ENCODE measurements at places on chromosomes 6 and 20.

- no peak for DNase-seq
Observed at GRCh38 chr6:54086439-54086838, 24.8 kb upstream of the MLIP start.

GRCh38 chr6:127924440-127924839, 23.6 kb upstream of the THEMIS start:
- no peak for DNase-seq

GRCh38 chr20:7291323-7291943, 523.9 kb downstream of the BMP2 start:
- no peak for DNase-seq

- no peak for DNase-seq
Observed at GRCh38 chr6:131784561-131784960, 23.3 kb upstream of the ENPP1 start.

GRCh38 chr6:168361766-168362165, 42.2 kb upstream of the DACT2 start:
- no peak for DNase-seq

GRCh38 chr6:93453956-93454355, 34.6 kb upstream of the EPHA7 start:
- no peak for DNase-seq

GRCh38 chr6:139644821-139645220, 270.4 kb upstream of the CITED2 start:
- DNase-seq: no peak

GRCh38 chr6:56484669-56485068, 158.0 kb downstream of the DST start:
- no peak for DNase-seq

GRCh38 chr6:35191889-35192288, 21.9 kb upstream of the SCUBE3 start:
- no peak for DNase-seq

DNA sequence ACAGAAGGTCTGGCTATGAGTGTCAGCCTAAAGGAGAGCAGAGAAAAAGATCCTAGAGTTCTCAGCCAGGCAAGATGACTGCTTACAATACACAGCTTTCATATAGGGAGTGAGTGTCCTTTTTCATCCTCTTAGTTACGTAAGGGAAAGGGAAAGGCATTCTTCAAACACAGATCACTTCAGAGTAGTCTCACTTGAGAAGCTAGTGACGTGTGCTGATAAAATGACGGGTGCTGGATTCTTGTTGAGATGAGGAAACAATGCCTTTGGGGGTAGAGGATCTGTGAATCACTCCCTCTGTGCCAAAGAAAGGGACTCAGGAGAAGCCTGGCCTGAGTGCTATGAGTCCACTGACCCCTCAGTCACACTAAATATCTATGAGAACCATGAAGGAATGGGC, 117.3 kb downstream of the QRSL1 start:
- no peak for DNase-seq

- peak; percentile 13 for DNase-seq
Observed at GRCh38 chr20:52190437-52191131, 995 bp downstream of the ZFP64 start.

GRCh38 chr6:129699659-129700058, 10.3 kb downstream of the ARHGAP18 start:
- no peak for DNase-seq

- no peak for DNase-seq
Observed at GRCh38 chr6:155943635-155944034, 488.0 kb upstream of the NOX3 start.

DNA sequence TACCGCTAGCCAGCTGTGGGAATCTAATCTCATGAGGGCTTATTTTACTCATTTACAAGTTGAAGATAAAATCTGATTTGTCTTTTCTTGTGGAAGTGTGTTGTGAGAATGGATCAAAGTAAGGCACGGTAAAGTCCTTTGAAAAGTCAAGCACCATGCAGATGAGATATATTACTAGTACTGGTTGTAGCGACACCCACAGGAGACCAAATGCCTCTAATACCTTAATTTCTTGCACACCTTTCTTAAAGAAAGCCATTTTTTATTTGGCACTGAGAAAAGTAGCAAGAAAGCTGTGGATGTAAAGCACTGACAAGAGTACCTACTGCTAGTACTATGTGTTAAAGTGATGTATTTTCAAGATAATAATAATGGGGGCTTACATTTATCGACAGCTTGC, 191.0 kb upstream of the MMS22L start:
- DNase-seq: no peak

- DNase-seq: no peak
Observed at GRCh38 chr20:10915815-10916214, 242.0 kb upstream of the JAG1 start.

DNA sequence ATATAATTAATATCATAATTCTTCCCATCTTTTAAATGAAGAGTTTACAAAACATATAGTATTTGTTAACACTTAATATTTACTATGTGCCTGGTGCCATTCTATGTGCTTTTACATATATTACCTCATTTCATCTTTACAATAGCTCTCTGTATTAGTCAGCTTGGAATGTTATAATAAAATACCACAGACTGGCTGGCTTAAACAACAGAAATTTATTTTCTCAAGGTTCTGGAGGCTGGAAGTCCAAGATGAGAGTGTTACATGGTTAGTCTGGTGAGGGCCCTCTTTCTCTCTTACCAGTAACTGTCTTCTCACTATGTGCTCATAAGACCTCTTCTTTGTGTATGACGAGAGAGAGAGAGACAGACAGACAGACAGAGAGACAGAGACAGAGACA, 110.2 kb downstream of the NKAIN2 start:
- DNase-seq: no peak

GRCh38 chr6:45898941-45899682, 116.5 kb downstream of the CLIC5 start:
- DNase-seq: no peak

DNA sequence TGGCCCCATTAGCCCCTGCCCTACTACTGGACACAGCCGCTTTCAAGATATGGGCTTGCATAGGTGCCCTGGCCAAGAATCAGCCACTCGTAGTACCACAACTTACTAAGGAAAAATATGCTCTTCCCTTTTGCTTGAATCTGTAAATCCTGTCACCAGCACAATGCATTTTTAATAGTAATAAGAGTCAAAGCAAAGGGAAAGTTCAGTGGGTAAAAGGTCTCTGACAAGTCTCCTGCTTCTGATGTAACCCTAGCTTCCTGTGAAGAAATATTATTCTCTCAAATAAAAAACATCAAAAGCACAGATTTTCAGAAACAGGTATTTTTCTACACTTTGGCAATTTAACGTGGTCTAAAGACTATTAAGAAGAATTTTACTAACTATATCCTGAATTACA, 373.8 kb downstream of the GJA1 start:
- no peak for DNase-seq

- DNase-seq: no peak
Observed at GRCh38 chr6:142906945-142907470, 38.0 kb downstream of the HIVEP2 start.

- no peak for DNase-seq
Observed at GRCh38 chr20:62318400-62319345, 15.9 kb downstream of the ADRM1 start.

DNA sequence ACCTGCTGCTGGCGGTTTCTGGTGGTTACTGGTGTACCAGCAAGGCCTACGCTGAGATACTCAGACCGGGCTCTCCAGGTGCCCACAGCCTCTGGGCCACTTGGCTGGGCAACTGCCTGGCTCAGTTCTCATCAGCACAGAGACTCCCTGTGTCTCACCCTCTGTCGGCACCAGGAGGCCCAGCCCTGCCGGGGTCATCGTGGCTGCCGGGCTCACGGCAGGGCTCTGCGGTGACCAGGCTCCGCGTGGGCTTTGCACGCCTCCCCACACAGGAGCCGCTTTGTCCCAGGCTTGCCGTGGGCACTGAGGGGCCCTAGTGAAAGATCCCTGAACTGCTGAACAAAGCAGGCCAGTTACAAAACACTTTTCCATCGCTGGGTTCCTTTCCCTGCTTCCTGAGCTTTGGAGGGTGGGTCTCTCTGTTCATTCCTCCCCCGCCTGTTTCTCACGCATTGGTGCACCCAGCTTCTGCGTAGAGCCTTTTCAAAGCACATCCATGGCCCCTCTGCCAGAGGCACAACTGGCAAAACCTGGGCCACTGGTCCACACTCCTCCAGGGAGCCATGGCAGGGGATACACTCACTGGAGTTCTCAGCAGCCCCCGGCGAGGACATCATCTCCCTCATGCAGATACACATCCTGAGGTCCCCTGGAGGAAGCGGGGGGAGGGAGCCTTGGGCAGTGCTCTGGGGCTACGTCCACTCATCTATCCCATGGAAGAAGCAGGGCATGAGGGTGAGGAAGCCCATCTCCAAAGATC, 117.0 kb downstream of the NFATC2 start:
- DNase-seq: no peak

DNA sequence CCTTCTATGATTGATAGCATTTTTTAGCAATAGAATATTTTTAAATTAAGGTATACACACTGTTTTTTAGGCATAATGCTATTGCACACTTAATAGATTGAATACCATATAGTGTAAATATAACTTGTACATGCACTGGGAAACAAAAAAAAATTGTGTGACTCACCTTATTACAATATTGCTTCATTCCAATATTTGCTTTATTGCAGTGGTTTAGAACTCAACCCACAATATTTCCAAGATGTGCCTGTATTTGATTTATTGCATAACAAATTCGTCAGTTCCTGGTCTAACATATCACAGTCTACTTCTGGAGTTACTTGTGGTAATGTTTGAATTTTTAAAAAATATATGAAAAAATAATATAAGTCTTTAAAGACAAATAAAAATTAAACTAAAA, 41.9 kb upstream of the DEFB112 start:
- DNase-seq: no peak

DNA sequence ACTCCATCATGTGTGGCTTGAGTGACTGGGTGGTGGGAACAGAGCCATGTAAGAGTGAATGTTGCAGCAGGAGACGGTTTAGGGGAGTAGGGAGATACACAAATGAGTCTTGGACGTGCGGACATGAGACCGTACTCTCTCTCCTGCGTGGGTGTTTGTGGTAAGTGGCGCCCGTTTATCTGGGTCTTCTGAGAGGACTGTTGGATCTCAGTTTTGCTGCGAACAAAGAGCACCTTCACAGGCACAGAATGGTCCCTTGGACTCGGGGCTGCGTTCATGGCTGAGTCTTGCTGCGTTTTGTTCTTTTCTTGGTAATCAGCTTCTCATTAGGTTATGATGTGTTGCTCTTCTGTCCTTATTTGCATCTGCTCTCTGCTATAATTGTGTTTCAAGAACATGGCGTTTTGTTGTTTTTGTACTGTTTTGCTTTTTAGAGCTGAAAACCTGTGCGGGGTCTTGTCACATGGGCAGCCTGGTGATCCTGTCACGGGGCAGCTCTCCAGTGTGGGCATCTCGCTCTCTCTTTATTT, 28.5 kb downstream of the STK35 start:
- no peak for DNase-seq
